Activated CD4-positive, alpha-beta T cell treated with anti-CD3 and anti-CD28 coated beads, Interleukin-2, amount 10 ng/mL, durations not matched to agents 24 days and 14 days (primary cell): ENCODE measurements at places on chromosomes 7 and 10.

- no peak for DNase-seq
Measured at GRCh38 chr10:47115322-47115721, 184.7 kb upstream of the GDF10 start.

GRCh38 chr10:71443676-71444075, 47.0 kb downstream of the CDH23 start:
- DNase-seq: no peak

GRCh38 chr7:4195660-4196059, 486.4 kb upstream of the FOXK1 start:
- DNase-seq: no peak

- DNase-seq: no peak
Measured at GRCh38 chr10:90930070-90930837, 9.4 kb upstream of the ANKRD1 start.

GRCh38 chr10:69684981-69685353, 54.9 kb downstream of the FAM241B start:
- no peak for DNase-seq

DNA sequence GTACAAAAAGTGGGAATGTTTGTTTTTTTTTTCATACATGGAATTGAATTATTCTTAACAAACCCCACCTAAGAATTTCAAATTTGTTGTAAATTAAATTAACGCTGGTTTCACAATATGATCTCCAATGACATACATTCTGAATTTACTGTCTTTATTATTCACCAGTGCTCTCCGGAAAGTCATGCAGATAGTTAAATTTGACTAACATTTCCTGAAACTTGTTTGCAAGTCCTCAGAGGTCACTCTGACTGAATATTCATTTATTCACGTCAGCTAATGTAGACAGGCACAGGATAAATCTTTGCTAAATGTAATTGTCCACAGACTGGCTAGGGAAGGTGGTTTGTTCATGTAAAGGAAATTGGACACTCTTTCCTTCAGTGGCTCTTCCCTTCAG, 730.4 kb downstream of the PHTF2 start:
- DNase-seq: no peak

DNA sequence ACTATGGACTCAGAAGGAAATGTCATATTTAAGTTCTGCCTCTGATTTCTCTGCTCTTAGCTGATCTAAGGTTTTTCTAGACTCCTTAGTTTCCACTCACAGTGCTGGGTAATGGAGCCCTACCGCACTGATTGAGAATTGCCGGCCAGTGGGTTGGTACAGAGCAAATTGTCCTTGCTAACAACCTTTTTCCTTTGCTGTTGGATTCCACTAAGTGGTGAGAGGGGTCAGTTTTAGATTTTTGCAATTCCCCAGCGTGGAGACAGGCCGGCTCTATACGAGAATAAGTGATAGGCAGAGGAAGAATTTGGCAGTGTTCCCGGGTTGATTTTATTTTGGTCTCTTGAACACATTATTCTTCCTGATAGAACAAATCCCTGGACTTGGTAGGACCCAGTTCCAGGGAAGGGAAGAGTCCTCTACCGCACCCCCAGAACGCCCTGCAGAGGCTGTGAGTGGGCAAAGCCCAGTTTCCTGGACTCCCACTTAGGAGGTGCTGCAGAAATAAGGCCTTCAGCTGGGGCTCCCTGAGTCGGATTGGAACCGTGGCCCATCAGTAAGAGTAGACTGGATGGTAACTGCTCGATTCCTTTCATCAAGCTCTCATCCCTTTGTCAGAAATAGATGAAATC, 3.0 kb upstream of the NRP1 start:
- DNase-seq: no peak

DNA sequence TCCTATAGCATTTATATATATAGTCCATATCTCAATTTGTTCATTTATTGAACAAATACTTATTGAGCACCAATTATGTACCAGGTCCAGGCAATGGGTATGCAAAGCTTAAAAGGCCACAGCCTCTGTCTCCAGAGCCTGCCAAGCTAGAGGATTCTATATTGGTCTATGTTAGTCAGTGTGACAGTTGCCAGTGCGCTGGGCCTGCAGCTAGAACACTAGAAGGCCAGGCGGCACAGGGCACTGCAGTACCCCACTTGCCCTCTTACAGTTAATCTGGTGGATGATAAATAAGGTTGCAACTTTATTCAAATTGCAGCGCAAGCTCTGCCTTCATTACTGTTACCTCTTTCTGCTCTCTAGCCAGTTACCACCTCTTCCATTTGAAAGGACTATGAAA, 68.8 kb downstream of the PPP1R3C start:
- no peak for DNase-seq

GRCh38 chr10:4887501-4887900, 61.5 kb downstream of the AKR1E2 start:
- no peak for DNase-seq

DNA sequence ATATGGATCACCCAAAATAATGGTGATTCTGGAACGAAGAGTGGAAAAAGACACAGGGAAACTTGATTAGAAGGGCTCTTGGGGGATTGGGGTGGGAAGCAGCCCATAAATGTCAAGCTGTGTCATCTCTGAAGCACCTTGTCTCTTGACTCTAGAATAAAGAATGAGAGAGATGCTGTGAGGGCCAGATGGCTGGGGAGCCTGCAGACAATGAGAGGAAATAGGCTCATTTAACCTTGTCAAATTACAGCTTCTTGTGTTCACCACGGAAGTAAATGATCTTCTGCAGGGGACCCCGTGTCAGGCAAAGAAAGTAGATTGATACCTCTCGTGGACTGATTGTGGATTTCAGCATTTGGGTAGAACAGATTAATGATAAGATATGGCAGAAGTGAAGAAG, 159.3 kb downstream of the ST7 start:
- no peak for DNase-seq

DNA sequence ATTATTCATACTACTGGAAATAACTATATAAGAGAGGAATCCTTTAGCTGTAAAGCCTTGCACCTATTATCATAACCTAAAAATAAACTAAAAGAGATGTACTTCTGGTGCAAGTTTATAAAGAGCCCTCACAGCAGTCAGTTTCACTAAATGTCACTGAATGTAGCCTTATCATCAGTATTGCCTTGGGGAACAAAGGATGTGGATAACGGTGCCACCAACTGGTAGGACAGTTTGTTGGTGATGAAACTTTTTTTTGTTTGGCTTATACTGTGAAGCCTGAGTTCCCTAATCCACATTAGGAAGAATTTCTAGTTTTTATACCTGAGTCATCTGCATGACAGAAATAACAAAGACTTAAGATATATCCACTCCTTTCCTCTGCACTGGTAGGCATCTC, 117.9 kb upstream of the COL1A2 start:
- DNase-seq: no peak

- DNase-seq: no peak
Measured at GRCh38 chr10:35372329-35372728, 36.0 kb downstream of the CCNY start.

DNA sequence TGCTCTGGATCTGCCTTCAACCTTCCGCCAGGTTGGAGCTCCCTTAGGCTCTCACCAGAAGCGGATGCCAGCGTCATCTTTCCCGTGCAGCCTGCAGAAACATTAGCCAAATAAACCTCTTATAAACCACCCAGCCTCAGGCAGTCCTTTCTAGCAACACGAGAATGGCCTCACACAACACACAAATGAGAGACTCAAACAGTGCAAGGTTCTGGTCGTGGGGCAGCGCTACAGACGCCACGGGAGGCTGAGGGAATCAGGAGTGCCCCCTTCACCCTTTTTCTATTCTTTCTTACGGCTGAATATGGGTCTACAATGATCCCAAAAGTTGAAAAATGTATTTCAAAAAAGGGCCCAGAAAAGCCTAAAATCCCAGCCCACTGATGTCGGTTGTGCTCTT, 96.4 kb downstream of the FOXL3 start:
- DNase-seq: no peak

DNA sequence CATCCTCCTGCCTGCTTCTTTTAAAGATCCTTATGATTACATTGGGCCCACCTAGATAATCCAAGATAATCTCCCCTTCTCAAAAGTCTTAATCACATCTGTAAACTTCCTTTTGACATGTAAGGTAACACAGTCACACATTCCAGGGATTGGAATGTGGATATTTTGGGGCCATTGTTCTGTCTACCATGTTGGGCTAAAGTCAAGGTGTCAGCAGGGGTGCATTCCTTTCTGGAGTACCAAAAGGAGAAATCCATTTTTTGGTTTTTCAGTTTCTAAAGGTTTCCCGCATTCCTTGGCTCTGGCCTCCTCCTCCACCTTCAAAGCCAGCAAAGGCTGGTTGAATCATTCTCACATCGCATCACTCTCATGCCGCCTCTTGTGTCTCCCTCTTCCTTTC, 197.6 kb upstream of the NFE2L3 start:
- no peak for DNase-seq

DNA sequence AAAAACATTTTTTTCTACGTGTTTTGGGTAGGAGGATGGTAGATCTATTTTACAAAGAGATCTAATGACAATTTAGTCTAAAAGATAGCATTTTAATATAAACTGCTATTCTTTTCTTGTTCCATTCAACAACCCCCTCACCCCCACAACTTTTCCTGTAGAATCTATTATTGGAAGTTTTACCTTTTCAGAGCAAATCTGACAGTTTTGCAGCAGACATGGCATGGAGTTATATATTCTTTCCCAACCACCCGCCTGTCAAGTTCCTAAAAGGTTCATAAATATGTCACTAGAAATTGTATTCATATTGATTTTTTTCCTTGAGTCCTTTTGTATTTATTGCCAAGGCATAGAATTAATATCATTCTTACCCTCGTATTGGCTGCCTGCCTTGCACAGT, 21.5 kb upstream of the NAMPT start:
- DNase-seq: no peak

DNA sequence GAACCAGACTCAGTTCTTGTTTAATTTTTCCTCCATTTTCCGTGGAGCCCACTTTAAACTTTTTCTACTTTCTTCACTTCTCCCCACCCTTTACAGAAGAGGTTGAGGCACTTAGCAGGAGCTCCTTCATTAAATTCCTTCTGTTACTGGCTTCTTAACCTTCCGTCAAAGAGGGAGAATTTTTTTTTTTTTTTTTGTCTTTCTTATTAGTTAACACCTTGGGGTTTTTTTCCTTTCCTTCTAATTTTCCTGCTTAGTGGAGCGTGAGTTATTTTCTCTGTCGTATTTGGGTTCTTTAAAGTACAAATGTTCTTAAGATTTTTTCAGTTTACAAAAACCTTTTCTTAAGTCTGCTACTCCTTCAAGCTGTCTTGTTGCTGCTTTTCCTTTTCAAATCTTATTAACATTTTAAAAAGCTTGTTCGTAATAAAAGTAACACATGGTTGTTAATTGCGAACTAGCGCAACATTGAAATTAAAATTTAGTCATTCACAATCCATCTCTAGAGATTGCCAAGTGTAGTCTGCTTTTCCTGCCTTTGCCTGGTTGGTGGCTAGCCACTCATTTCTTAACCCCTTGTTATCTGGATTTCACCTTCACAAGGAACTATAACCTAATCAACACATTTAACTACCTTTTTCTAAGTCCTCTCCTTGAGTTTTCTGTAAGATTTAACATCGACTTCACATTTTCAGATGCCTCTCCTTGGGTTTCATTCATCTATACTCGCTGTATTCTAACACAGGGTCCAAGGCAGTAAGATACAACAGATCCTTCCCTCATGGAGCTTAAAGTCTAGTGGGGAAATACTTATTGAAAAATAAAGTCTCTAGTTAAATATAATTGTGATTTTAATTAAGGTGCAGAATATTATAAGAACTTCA, 2.0 kb downstream of the BMPR1A start:
- DNase-seq: no peak

DNA sequence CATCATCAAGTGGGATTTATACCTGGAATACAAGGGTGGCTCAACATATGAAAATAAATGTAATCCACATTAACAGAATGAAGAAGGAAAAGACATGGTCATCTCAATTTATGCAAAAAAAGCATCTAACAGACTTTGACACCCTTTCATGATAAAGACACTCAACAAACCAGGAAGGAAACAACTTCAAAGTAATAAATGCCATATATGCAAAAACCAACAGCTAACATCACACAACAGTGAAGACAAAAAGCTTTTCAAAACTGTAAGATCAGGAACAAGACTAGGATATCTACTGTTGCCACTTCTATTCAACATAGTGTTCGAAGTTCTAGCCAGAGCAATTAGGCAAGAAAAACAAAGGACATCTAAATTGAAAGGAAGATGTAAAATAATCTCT, 22.9 kb downstream of the TNPO3 start:
- no peak for DNase-seq

- no peak for DNase-seq
Measured at GRCh38 chr10:127197154-127197432, 702 bp upstream of the INSYN2A start.

GRCh38 chr7:12722636-12723605, 35.5 kb downstream of the ARL4A start:
- no peak for DNase-seq
